ENCODE measurements at places on chromosomes 2 and 18.

DNA sequence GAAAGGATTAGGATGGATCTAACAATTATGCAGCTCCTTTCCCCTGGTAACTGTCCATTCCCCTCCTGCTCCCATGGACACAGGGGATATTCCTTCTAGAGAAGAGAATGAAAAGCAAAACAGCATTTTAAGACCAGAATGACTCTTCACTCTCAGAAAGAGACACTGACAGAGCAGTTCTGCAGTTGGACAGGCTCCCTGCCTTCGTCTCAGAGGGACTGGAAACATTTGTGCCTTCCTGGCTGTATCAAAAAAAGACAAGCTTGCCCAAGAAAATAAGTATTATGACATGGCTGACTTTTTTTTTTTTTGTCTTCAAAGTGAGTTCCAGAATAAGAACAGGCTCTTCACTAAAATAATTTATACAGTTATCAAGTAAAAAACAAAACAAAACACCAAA is 9.5 kb downstream of the PID1 start:
- H3K4me3 ChIP-seq, result no peak overlapping the region
- H3K27ac ChIP-seq, result no peak overlapping the region
- no peak for DNase-seq
- peaks cover 17% of the 10 kb centered on the region for H3K36me3 ChIP-seq

- H3K27me3 ChIP-seq, result no peaks in the 10 kb centered on the region
- no peaks in the 10 kb centered on the region for H3K36me3 ChIP-seq
- no peak overlapping the region for H3K27ac ChIP-seq
- no peak overlapping the region for H3K4me3 ChIP-seq
Measured at GRCh38 chr2:160076914-160077313, 14.5 kb upstream of the PLA2R1 start.

- peaks cover 28% of the 10 kb centered on the region for H3K4me1 ChIP-seq
- peak overlapping the region; percentile 76 for H3K27ac ChIP-seq
- no peak overlapping the region for H3K4me3 ChIP-seq
- H3K36me3 ChIP-seq, result no peaks in the 10 kb centered on the region
- no peaks in the 10 kb centered on the region for H3K27me3 ChIP-seq
Measured at GRCh38 chr2:118123561-118124232, 35.4 kb downstream of the INSIG2 start.

DNA sequence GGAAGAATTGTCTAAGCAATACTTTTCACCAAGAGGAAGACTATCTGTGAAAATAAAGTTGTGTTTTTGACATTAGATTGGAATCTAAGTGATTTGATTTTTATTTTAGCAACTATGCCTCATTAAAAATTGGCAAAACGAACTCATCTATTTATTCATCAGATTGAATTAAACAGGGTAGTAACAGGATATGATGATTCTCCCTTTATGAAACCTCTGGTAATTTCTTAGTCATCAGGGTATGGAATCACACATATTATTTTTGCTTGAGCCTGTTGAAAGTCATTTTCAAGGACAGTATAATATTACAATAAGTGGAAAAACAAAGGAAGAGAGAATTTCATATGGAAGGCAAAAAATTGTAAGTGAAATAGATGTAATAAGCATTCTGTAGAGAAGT is 22.0 kb downstream of the ZNF804A start:
- no peaks in the 10 kb centered on the region for H3K36me3 ChIP-seq
- DNase-seq, result no peak
- no peak overlapping the region for H3K27ac ChIP-seq
- no peak overlapping the region for H3K4me3 ChIP-seq

GRCh38 chr2:216465579-216466195 is 33.0 kb upstream of the RPL37A start:
- peaks cover 47% of the 10 kb centered on the region for H3K36me3 ChIP-seq
- H3K4me3 ChIP-seq, result no peak overlapping the region
- H3K27ac ChIP-seq, result no peak overlapping the region
- H3K27me3 ChIP-seq, result no peaks in the 10 kb centered on the region
- DNase-seq, result no peak

- H3K27me3 ChIP-seq, result no peaks in the 10 kb centered on the region
- peak within 1 kb of the TSS; percentile 97 for H3K27ac ChIP-seq
- peak within 1 kb of the TSS; percentile 92 for H3K4me3 ChIP-seq
- peak; percentile 63 for DNase-seq
- H3K4me1 ChIP-seq, result peaks cover 8% of the 10 kb centered on the region
Measured at GRCh38 chr2:64019083-64019974, at the start of gene VPS54. Gene VPS54 (minus strand): TSS chr2:64019428. CDS start chr2:63983999, 35,429 bp downstream.

GRCh38 chr18:59359576-59359952 is 499 bp upstream of the LMAN1 start:
- peak overlapping the region; percentile 90 for H3K27ac ChIP-seq
- H3K36me3 ChIP-seq, result peaks cover 15% of the 10 kb centered on the region
- H3K27me3 ChIP-seq, result no peaks in the 10 kb centered on the region
- DNase-seq, result no peak
- peak overlapping the region; percentile 78 for H3K4me3 ChIP-seq

GRCh38 chr2:209005371-209005770 is 418.5 kb upstream of the MAP2 start:
- no peaks in the 10 kb centered on the region for H3K4me1 ChIP-seq
- DNase-seq, result no peak
- no peak overlapping the region for H3K4me3 ChIP-seq
- H3K36me3 ChIP-seq, result no peaks in the 10 kb centered on the region

GRCh38 chr2:126655051-126655450 is 907 bp upstream of the GYPC start:
- no peak for DNase-seq
- H3K27me3 ChIP-seq, result no peaks in the 10 kb centered on the region
- peaks cover 44% of the 10 kb centered on the region for H3K4me1 ChIP-seq
- H3K36me3 ChIP-seq, result no peaks in the 10 kb centered on the region

DNA sequence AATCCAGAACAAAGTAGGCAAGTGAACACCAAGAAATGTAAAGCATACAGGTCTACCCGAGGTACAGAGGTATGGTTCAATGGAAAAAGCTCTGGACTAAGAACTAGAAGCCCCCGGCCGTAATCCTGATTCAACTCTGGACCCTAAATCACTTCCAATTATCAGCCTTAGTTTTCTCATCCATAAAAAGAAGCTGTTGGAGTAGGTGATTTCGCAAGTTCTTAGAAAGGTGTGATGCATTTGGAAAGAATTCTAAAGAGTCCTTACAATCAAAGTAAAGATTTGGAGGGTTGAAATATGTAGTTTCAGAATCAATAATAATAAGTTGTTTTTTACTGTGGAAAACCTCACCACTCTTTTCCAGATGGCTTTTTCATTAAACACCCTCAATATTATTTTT is 622.1 kb upstream of the ID2 start:
- no peak overlapping the region for H3K4me3 ChIP-seq
- no peak for DNase-seq
- H3K27ac ChIP-seq, result no peak overlapping the region
- no peaks in the 10 kb centered on the region for H3K4me1 ChIP-seq
- H3K36me3 ChIP-seq, result no peaks in the 10 kb centered on the region
- no peaks in the 10 kb centered on the region for H3K27me3 ChIP-seq

- H3K36me3 ChIP-seq, result no peaks in the 10 kb centered on the region
- no peaks in the 10 kb centered on the region for H3K27me3 ChIP-seq
- no peak for DNase-seq
- no peak overlapping the region for H3K27ac ChIP-seq
Measured at GRCh38 chr18:61643884-61644647, 248.7 kb downstream of the RNF152 start.

DNA sequence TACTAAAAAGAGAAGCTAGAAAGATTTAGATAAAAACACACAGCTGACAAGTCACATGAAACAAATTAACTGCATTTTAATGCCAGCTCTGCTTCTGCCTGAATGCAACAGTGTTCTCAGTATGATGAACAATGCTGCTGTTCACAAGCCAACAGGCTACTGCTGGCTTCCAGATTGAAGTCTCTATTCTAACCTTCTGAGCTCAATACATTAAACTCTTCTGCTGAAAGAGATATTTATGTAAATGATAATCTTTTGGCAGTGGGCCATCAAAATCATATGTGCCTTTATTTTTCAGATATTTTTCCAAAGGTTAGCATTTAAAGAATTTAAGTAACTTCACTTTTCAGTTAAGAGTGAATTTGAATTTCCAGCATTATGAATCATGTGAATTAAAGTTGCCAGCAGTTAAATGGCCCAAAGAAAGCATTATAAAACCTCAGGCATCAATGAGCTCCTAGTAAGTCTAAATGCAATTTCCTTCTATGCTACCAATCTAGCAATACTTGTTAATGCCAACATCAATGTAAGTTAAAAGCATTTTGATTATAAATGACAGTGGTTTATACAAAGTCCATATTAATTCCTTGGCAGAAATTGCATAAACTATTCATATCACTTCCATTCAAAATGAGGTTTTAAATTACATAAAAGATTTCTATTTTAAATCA is 72.4 kb downstream of the ID2 start:
- no peak for DNase-seq
- H3K27me3 ChIP-seq, result no peaks in the 10 kb centered on the region
- no peak overlapping the region for H3K4me3 ChIP-seq

- H3K27ac ChIP-seq, result no peak overlapping the region
- no peak overlapping the region for H3K4me3 ChIP-seq
- H3K4me1 ChIP-seq, result no peaks in the 10 kb centered on the region
- no peak for DNase-seq
- H3K36me3 ChIP-seq, result no peaks in the 10 kb centered on the region
- no peaks in the 10 kb centered on the region for H3K27me3 ChIP-seq
Measured at GRCh38 chr2:48235076-48235475, 294.9 kb upstream of the STON1 start.

GRCh38 chr2:127575185-127575765 is 39.8 kb downstream of the MYO7B start:
- H3K36me3 ChIP-seq, result no peaks in the 10 kb centered on the region
- H3K27ac ChIP-seq, result no peak overlapping the region
- H3K4me3 ChIP-seq, result no peak overlapping the region
- H3K4me1 ChIP-seq, result peaks cover 20% of the 10 kb centered on the region

GRCh38 chr18:39260565-39260964 is 1695.0 kb upstream of the CELF4 start:
- no peaks in the 10 kb centered on the region for H3K27me3 ChIP-seq
- H3K36me3 ChIP-seq, result no peaks in the 10 kb centered on the region
- H3K4me3 ChIP-seq, result no peak overlapping the region
- H3K27ac ChIP-seq, result no peak overlapping the region
- no peaks in the 10 kb centered on the region for H3K4me1 ChIP-seq

DNA sequence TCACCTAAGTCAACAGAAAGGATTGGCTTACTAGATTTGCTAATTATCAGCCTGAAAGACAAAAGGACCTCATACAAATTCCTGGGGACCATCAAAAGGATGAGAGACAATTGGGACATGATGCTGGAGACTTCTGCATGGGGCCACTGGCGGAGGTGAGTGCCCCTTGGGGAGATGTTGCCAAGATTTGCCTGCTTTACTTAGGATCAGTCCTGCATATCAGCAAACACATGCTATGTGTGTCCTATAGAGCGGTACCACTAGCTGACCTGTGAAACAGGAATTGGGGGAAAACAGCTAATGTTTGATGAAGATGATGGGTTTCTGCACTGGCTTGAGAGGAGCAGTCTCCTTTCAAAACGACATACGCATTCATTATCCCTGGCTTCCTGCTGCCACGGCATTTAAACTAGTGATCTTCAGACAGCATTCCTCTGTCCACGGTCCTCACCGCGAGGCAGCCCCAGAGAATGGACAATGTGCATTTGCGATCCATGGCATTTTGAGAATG is 104.2 kb downstream of the TGIF1 start:
- no peak overlapping the region for H3K27ac ChIP-seq
- no peak overlapping the region for H3K4me3 ChIP-seq
- H3K36me3 ChIP-seq, result no peaks in the 10 kb centered on the region
- H3K27me3 ChIP-seq, result no peaks in the 10 kb centered on the region

DNA sequence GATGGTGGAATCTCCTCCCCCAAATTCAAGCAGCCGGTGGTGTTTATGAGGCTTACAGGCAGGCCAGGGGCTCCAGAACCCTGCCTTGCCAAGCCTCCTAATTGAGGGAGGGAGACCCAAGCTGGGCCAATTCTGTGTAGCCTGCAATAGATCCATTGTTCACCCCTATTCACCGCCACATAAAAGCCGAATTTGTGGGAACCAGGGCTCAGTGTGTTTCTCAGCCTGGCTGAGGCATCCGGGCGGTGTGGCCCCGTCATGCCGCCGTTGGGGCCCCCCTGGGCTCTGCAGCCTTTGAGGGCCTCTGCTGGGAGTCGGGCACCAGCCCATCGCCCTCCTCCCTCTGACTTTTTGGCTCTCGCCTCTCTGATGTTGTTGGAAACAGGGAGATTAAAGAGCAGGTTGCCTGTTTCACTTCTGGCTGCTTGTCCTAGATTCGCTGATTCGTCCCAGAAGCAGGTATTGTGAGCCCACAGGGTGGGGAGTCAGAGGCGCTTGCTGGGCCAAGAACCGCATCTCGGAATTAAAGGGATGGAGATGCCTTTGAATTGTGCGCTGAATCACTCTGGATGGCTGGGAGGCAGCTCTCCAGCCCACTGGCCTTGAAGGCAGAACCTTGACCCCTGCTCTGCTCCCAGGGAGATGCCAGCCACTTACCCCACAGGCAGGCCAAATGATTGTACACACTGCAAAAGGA is 14.7 kb upstream of the OTOS start:
- no peak overlapping the region for H3K4me3 ChIP-seq
- H3K27me3 ChIP-seq, result no peaks in the 10 kb centered on the region
- no peak for DNase-seq
- H3K36me3 ChIP-seq, result no peaks in the 10 kb centered on the region
- no peak overlapping the region for H3K27ac ChIP-seq

DNA sequence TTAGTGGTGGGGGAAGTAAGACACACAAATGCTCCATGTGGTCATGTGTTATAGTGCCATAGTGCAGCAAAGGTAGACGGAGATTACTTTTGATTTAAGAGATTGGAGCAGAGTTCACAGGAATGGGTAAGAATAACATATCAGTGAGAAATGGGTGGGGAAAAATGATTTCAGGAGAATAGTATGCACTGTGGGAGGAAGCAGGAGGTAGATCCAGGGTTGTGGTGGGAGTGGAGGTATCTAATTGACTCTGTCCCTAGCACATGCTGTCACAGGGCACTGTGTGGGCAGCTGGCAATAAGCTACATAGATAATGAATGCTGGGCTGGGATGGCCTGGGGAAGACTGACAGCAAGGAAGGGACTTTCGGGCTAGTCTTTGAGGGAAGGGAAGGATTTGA is 65.3 kb downstream of the STAT1 start:
- H3K27me3 ChIP-seq, result no peaks in the 10 kb centered on the region
- no peak overlapping the region for H3K4me3 ChIP-seq

DNA sequence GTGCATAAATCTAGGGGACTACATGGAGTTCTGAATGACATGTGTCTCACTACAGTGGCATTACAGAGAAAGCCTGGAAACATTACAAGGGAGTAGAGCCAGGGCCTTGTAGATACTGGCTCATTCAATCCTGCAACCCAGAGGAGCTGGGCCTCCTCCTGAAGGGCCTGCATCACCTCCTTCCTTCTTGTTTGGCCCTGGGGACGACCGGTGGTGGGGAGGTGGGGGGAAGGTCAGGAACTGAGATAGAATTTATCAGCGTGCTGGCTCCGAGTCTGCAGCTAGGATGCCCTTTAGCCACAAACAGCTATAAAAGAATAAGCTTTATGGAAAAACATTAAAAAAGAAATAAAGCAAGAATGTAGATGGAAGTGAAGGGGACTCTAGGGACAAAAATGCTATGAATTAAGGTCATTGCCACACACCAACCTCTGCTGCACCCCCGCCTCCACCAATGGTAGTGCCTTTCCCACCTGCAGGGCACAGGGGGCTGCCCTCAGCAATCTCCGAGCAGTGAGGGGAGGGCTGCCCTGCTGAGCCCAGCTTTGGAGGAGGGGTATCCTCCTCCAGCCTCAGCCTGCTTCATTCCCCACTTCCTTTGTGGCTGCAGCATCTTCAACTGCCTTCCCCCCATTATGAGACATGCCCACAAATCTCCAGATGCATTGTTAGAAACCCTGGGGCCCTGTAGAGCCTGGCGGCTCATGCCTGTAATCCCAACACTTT is 149.0 kb downstream of the MSH2 start:
- no peak overlapping the region for H3K4me3 ChIP-seq
- no peaks in the 10 kb centered on the region for H3K27me3 ChIP-seq
- no peaks in the 10 kb centered on the region for H3K4me1 ChIP-seq
- H3K27ac ChIP-seq, result no peak overlapping the region
- no peaks in the 10 kb centered on the region for H3K36me3 ChIP-seq
